ENCODE measurements at places on chromosomes 6 and 20.
A peak's percentile ranks its signal among the peaks of the same experiment; 100 is the strongest.

DNA sequence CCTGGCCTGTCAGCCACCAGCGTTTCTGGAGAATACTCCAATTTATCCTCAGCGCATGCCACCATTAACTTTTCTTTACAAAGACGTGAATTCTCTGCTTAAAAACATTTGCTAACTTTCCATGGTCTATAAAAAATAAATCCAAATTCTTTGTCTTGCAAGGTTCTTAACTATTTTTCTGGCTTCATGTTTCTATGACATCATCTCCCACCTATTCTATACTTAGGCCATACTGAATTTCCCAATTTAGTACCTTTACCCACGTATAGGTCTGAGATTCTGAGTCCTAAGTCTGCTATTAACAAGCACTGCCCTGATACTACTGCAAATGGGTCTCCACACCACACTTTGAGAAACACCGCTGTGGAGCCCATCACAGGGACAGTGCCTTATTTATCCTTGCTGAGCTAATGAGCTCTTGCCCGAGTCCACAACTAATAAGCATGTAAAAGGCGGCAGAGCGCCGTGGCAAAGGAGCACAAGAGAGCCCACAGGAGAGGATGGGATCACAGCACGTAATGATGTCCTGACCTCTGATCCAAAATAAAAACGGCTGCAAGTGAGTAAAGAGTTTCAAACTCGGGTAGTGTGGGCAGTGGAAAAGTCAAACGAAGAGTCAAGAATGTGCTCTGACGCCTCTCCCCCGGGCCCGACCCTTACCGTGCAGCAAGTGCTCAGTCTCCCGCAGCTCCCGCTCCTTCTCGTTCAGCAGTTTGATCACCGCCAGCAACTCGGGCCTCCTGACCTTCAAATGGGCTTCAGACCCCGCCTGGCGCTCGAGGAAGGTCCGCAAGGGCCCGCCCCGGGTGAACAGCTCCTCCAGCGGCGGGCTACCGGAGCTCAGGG, 519 bp downstream of the MTRF1L start:
- peak; percentile 4 for DNase-seq

GRCh38 chr6:45640081-45640491, 262.4 kb upstream of the SUPT3H start:
- DNase-seq, result no peak

GRCh38 chr6:134413241-134413643, 95.3 kb upstream of the SGK1 start:
- DNase-seq, result no peak

- DNase-seq, result no peak
These were observed 30.6 kb downstream of the MAP3K4 start for GRCh38 chr6:161021998-161022743.

DNA sequence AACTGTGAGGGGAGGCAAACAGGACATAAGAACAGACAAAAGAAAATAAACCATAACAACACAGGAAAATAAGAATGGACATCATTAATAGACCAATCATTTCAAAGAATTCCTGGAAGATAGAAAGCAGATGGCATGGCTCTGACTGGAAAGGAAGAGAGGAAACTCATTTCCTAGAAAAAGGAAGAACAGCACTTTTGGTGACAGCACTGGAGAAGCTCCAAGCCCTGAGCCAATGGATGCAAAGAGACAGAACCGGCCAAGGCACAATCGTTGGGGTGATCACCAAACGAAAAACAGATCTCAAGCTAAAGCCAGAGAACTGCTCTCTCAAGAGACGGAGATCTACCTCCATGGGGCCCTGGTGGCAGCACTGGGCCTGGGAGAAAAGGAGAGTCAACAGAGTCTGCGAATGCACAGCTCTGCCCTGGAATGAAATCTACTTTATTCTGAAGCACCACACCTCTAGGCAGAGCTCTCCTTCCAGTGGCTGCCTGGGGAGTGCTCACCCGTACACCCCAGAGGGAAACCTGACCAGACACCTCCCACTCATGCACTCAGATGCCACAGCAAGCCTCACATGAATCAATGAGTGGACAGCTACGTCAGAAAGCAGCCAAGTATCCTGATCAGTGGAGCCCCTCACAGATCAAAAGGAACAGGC, 24.2 kb downstream of the KIAA0319 start:
- DNase-seq, result no peak

DNA sequence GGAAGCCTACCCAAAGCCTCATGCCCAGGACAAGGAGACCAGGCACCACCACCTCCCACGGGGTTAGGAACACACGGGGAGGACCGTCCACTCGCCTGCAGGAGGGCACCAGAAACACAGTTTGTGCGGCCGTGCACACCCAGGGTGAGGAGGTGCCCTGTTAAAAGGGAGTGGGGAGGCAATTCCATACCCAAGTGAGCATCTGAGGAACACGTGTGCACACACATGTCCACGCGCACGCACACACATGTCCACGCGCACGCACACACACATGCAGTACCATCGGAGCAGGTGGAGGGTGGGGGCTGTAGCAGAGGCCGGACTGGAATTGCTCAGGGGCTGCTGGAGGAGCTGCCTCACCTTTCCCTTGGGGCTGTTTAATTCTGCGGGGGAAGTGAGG, 259.4 kb downstream of the TAF4 start:
- DNase-seq, result no peak

GRCh38 chr20:13261460-13262301, 40.6 kb downstream of the ISM1 start:
- peak; percentile 53 for DNase-seq

- no peak for DNase-seq
These were observed 109.2 kb downstream of the BMP7 start for GRCh38 chr20:57157106-57157691.

DNA sequence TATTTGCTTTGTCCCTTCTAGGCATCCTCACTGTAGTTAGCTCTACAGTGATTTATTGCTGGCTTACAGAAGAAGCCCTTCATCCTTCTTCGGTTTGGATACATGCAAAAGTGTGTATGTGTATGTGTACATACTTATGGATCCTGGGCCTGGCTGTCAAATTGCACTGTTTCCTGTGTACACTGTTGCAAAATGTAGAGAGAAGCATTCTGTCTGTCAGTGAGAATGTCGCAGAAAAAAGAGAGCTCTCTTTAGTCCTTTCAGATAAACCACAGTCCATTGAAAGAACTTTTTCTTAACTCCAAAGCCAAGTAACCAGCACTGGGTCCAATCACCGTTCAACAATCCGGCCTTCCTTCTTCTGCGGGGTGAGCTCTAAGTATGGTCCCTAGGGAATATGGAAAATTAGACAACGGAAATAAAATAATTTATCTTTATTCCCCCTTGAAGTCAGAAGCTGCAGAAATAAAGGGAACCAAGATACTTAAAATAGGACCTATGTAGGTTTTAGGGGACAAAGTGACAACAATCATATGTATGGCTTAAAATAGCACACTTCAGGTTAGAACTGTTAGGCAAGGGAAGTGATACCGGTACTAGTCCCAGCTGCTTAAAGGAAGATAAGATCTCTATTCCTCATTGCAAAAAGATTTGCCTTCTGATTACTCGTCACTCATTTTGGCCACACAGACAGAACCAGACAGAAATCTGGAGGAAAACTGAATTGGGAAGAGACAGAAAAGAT, 107.0 kb downstream of the CD83 start:
- DNase-seq, result no peak

- no peak for DNase-seq
These were observed at the start of gene POPDC3 for GRCh38 chr6:105179244-105180065. TSS of gene POPDC3 (minus strand) at chr6:105180014. CDS start at chr6:105161909, 18,105 bp downstream.

GRCh38 chr6:79071547-79071946, 6.5 kb downstream of the PHIP start:
- no peak for DNase-seq

Measured in stimulated activated CD4-positive, alpha-beta T cell treated with anti-CD3 and anti-CD28 coated beads, Interleukin-1b, Interleukin-23, amount 100 ng/mL, for 24 hours (primary cell).